ENCODE measurements at places on chromosomes 16 and 17. TPM values are rescaled to one million over a fixed set of nuclear protein-coding genes. Genes with fewer than 3 reads are reported as not detected.

GRCh38 chr16:67470359-67470758, 10.6 kb downstream of the ATP6V0D1 start:
- ATAC-seq: no peak

GRCh38 chr16:68388124-68388523, 60.2 kb downstream of the SMPD3 start:
- ATAC-seq: no peak

GRCh38 chr17:5485270-5486205, at the start of gene DERL2:
Gene DERL2 (minus strand): TSS chr17:5486178. CDS start chr17:5486161, 17 bp downstream.
- peak; percentile 14 for ATAC-seq

DNA sequence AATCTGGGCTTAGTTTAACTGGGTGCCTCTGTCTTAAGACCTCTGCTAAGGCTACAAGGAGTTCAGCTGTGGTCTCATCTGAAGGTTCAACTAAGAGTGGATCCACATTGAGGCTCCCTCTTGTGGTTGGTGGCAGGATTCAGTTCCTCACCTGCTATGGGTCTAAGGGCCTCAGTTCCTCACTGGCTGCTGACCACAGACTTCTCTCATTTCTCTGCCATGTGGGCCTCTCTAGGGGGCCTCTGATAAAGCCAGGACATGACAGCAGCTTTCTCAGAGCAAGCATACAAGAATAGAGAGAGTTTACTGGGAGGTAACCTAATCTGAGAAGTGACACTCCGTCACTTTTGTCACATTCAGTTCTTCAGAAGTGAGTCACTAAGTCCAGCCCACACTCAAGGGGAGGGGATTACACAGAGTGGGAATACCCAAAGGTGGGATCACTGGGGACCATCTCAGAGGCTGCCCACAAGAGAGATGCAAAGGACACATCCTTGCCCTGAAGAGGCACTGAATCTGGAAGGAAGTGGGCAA, 19.2 kb upstream of the ABAT start:
- peak; percentile 53 for ATAC-seq

DNA sequence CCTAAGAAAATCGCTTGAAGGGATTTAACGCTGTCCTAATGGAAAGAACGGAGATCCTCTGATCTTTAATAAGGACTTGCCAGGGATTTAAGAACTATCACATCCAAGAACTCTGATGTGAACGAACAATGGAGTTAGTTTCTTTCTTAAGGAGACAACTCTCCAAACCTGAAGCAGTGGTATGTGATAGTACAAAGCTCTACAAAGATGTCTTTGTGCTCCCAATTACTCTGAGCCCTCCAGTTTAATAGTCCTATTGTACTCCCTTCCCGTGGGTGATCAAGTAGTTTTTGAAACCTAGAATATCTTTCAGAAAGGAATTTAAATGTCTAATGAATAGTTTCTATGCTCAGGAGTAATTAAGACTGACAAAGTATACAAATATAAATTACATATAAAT, 123.8 kb downstream of the FTO start:
- ATAC-seq: no peak

C16orf46 gene
- total RNA-seq: 2.3 TPM

CDH3 gene
- total RNA-seq: 1.5 TPM
